Naive thymus-derived CD8-positive, alpha-beta T cell (primary cell): ENCODE measurements at places on chromosomes 7 and 10. TPM values are rescaled to one million over a fixed set of nuclear protein-coding genes. Genes with fewer than 3 reads are reported as not detected.

The PRRT4 gene
- 0.82 TPM for total RNA-seq

The CALHM2 gene
- total RNA-seq: 18.6 TPM

The FXYD4 gene
- not detected for total RNA-seq

The TMEM225B gene
- 2.5 TPM for total RNA-seq

The MYH16 gene
- total RNA-seq: not detected

The MALRD1 gene
- 0.55 TPM for total RNA-seq

DNA sequence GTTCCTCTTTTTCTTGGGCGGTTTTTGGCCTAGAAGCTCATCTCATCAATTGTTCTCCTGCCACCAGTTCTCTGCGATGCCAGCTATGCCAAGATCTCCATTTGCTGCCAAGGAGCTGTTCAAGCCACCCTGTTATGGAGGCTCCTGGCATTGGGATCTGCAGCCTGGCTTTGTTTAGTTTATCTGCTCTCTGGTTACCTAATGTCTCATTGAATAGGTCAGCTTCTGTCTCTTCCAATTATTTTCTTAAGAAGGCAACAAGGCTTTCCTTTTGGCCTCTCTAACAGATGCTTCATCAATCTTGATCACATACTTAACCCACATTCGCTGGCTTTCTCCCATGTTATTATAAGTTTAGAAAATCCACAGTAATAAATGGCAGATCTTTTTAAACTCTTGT, 20.6 kb upstream of the SDK1 start:
- no peaks in the 10 kb centered on the region for H3K4me1 ChIP-seq
- H3K27me3 ChIP-seq: peaks cover 3% of the 10 kb centered on the region
- no peak overlapping the region for H3K4me3 ChIP-seq
- DNase-seq: no peak
- no peaks in the 10 kb centered on the region for H3K36me3 ChIP-seq

- no peaks in the 10 kb centered on the region for H3K27me3 ChIP-seq
- H3K4me3 ChIP-seq: no peak overlapping the region
- DNase-seq: no peak
- H3K27ac ChIP-seq: no peak overlapping the region
- H3K4me1 ChIP-seq: no peaks in the 10 kb centered on the region
- no peaks in the 10 kb centered on the region for H3K36me3 ChIP-seq
Observed at GRCh38 chr7:108079276-108079647, 50.9 kb downstream of the LAMB4 start.

- no peak for DNase-seq
- H3K36me3 ChIP-seq: peaks cover 80% of the 10 kb centered on the region
- no peak overlapping the region for H3K27ac ChIP-seq
- H3K4me3 ChIP-seq: no peak overlapping the region
- H3K27me3 ChIP-seq: no peaks in the 10 kb centered on the region
Observed at GRCh38 chr10:129541200-129541599, 74.2 kb downstream of the MGMT start.

DNA sequence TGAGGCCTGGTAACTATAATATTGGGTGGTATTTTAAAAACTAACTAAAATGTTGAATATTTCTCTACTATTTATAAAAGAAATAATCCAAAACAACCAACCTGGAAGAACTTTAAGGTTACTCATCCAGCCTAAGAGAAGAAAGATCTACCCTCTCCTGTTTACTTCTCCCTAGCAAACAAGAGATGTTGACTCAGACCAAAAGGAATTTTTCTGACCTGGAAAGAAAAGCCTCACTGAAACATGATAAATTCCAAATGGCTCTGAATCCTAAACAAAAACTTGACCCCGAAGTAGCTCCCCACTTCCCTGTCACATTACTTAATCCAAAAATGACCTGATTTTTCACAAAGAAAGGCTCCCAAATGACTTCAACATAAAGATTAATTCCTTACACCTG, 101.2 kb downstream of the PARD3 start:
- H3K4me3 ChIP-seq: no peak overlapping the region
- DNase-seq: no peak
- H3K36me3 ChIP-seq: no peaks in the 10 kb centered on the region
- H3K27me3 ChIP-seq: peaks cover 3% of the 10 kb centered on the region
- H3K4me1 ChIP-seq: peaks cover 3% of the 10 kb centered on the region
- H3K27ac ChIP-seq: no peak overlapping the region

GRCh38 chr10:17793823-17794644, 15.1 kb upstream of the MRC1 start:
- no peaks in the 10 kb centered on the region for H3K27me3 ChIP-seq
- no peak for DNase-seq
- no peak overlapping the region for H3K4me3 ChIP-seq
- H3K4me1 ChIP-seq: no peaks in the 10 kb centered on the region
- no peak overlapping the region for H3K27ac ChIP-seq
- H3K36me3 ChIP-seq: peaks cover 3% of the 10 kb centered on the region

DNA sequence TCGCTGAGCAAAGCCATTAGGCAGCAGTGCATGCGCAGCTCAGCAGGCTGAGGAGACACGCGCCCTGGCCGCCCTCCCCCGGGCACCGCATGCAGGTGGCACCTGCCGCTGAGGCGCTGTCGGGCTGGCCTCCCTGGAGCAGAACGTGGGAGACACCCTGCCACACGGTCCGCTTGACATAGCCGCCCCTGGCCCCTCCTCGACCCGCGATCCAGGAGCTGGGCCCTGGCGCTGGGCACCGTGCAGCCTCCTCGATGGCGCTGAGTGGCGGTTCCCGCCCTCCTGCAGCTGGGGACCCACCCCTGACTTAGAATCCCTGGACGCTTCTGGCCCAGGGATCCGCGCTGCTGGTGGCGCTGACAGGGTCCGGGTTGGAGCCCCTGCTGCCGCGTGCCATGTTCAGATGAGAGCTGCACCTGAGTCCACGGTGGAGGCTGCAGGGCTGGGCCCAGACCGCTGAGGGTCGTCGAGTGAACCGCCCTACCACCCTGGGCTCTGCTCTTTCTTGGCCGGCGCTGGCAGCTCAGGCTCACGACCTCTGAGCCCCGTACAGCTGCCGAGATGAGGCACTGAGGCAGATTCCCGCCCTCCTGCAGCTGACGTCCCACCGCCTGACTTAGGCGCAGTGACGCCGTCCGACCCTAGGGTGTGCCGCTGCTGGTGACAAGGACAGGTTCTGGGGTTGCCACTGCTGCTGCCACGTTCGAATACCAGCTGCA, 116.8 kb downstream of the OR13A1 start:
- DNase-seq: no peak
- no peaks in the 10 kb centered on the region for H3K36me3 ChIP-seq
- H3K27me3 ChIP-seq: no peaks in the 10 kb centered on the region

DNA sequence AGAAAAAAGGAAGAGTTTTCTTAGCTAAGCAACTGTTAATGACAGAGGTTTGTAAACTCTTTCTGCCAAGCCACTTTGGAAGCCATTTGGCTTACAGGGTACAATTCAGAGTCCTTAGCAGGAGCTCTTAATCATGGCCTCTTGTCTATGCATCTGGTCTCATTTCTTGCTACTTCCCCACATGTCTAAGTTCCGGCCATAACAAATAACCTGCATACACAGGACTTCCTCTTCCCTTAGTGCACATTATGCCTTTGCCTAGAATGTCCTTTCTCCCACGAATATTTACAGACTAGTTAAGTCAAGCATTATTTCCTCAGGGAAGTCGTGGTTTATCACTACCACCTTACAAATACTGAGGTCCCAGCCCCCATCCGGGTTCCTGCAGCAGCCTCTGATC, 8.6 kb upstream of the UPF2 start:
- no peaks in the 10 kb centered on the region for H3K36me3 ChIP-seq
- H3K4me3 ChIP-seq: no peak overlapping the region
- DNase-seq: no peak
- no peaks in the 10 kb centered on the region for H3K27me3 ChIP-seq
- no peaks in the 10 kb centered on the region for H3K4me1 ChIP-seq
- no peak overlapping the region for H3K27ac ChIP-seq

DNA sequence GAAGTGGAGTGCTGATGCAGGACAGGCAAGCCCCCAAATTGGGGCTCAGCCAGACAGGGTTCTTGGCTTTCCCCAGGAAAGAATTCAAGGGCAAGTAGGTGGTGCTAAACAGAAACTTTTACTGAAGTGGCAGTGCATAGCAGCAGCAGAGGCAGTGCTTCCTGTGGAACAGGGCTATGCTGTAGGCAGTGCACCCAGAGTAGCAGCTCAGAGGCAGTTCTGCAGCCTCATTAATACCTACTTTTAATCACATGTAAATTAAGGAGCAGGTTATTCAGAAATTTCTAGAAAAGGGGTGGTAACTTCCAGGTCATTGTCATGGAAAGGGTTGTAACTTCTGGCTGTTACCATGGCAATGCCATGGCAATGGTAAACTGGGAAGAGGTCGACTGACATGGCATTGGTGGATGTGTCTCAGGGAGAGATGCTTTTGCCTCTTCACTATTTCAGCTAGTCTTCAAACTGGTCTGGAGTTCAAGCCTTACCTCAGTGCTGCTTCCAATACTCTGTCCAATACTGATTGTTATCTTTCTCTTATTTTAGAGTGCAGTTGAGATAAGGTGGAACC, 29.2 kb downstream of the PRSS58 start:
- H3K36me3 ChIP-seq: no peaks in the 10 kb centered on the region
- H3K27me3 ChIP-seq: peaks cover 14% of the 10 kb centered on the region
- H3K4me3 ChIP-seq: no peak overlapping the region
- DNase-seq: no peak

DNA sequence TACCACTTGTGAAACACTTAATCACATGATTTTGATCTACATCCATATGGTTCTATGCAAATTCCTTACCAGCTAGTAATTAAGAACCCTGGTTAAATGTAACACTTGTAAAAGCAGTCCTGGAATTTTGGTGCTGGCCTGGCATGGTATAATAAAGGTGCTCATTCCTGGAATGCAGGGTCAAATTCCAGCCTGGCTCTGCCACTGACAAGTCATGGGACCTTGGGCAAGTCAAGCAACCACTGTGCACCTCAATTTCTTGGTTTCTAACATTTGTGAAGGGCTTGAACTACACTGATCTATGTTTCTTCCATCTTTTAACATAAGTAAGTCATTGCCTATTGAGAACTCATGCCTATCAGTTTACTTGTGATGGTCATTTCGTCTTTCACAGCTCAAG, 91.9 kb upstream of the PIK3CG start:
- H3K4me1 ChIP-seq: peaks cover 7% of the 10 kb centered on the region
- H3K27me3 ChIP-seq: peaks cover 10% of the 10 kb centered on the region
- H3K4me3 ChIP-seq: no peak overlapping the region
- H3K36me3 ChIP-seq: no peaks in the 10 kb centered on the region
- DNase-seq: no peak

GRCh38 chr7:68458010-68458908, 1140.0 kb upstream of the AUTS2 start:
- H3K4me1 ChIP-seq: no peaks in the 10 kb centered on the region
- no peak overlapping the region for H3K27ac ChIP-seq
- no peak overlapping the region for H3K4me3 ChIP-seq
- H3K27me3 ChIP-seq: no peaks in the 10 kb centered on the region
- peaks cover 15% of the 10 kb centered on the region for H3K36me3 ChIP-seq
- DNase-seq: no peak

DNA sequence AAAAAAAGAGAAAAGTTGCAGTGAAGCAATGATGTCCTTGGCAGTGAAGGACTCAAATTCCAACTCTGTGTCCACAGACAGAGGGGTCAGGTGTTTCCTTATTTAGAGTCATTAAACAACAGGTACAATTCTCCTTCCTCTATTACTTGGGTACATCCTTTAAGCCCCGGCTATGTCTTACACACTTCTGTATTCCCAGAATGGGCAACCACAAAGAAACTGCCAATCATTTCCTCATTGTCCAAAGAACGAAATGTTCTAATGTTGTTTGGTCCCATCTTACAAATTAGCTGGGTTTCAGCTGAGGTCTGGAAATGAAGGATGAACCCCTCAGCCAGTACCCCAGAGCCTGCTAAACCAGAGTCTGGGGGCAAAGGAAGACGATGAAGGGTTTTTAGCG, 59.5 kb downstream of the GRB10 start:
- no peak for DNase-seq
- H3K27ac ChIP-seq: no peak overlapping the region
- H3K4me1 ChIP-seq: peaks cover 18% of the 10 kb centered on the region
- no peaks in the 10 kb centered on the region for H3K36me3 ChIP-seq
- no peak overlapping the region for H3K4me3 ChIP-seq

DNA sequence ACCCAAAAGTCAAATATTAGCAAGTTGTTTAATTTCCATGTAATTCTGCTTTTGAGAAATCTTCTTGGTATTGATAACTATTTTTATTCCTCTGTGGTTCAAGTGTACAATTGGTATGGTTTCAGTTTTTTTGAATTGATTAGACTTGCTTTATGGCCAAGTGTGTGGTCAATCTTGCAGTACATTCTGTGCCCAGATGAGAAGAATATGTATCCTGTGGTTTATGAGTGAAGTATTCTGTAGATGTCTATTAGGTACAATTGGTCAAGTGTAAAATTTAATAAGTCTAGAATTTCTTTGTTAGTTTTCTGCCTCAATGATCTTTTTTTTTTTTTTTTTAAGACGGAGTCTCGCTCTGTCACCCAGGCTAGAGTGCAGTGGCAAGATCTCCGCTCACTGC, 36.6 kb upstream of the C7orf33 start:
- no peaks in the 10 kb centered on the region for H3K27me3 ChIP-seq
- peaks cover 7% of the 10 kb centered on the region for H3K4me1 ChIP-seq
- no peak overlapping the region for H3K4me3 ChIP-seq

DNA sequence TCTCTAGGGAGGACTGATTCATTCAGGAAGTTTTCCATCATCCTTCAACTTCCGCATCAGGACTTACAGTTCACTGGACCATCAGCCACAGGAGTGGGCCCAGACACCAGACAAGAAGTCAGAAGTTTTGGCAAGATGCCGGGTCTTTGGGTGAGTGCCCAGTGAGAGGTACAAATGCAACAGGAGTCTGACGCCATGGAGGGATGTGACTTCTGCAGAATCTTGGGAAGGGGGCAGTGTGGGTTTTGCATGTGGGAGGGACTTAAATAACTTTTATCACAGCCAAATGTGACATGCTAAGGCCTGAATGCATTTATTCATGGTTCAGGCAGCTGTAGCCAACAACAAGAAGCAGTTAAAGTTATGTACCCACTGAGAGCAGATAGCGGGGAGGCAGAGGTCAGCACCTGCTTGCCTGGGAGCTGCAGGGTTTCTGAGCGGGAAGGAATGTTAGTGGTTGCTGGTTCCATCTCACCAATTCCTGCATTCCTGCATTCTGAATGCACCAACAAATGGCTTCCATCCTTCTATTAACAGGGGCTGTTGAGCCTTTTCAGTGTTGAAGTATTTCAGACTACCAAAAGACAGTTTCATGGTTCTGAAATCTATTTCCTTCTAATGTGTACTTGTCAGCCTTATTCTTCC, 375.2 kb downstream of the PAXIP1 start:
- DNase-seq: no peak
- no peak overlapping the region for H3K27ac ChIP-seq
- H3K36me3 ChIP-seq: no peaks in the 10 kb centered on the region
- no peak overlapping the region for H3K4me3 ChIP-seq
- H3K27me3 ChIP-seq: peaks cover 2% of the 10 kb centered on the region
- H3K4me1 ChIP-seq: no peaks in the 10 kb centered on the region

GRCh38 chr10:99996671-99997648, 12.8 kb downstream of the DNMBP start:
- no peaks in the 10 kb centered on the region for H3K36me3 ChIP-seq
- no peak overlapping the region for H3K27ac ChIP-seq
- H3K27me3 ChIP-seq: no peaks in the 10 kb centered on the region
- H3K4me3 ChIP-seq: no peak overlapping the region
